ENCODE measurements at places on chromosomes 3 and 15.

DNA sequence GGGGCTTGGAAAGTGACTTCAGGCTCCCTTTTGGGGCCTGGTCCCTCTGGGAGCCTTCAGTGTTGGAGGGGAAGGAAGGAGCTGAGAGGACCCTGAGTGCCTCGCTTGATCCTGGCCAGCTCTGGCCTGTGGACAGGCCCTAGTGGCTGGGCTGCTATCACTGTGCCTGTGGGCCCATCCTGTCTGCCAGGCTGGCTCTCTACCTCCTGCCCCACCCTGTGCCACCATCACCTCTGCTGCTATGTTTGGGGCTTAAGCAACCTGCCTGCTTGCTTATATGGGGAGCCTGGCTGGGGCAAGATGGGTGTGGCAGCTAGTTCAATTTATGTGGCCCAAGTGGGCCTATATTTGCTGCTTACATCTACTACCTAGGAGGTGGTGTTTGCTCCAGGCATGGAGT, 7.1 kb downstream of the TEX264 start:
- no peak for DNase-seq

GRCh38 chr3:127064391-127065137, 81.6 kb downstream of the PLXNA1 start:
- DNase-seq, result no peak

DNA sequence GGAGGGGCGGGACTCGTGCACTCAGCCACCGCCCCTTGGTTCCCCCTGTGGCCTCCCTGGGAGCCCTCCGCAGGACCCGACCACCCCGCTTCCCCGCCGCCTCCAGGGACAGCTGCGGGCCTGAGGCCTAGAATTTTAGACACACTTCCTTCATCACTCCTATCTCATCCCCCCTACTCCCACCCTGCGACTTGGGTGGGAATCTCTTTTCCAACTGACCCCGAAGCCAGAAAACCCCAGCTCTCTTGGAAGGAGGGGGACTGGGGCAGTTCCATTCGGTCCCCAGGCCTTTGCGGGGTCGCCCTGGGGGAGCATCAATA, 289 bp upstream of the TFDP2 start:
- no peak for DNase-seq

DNA sequence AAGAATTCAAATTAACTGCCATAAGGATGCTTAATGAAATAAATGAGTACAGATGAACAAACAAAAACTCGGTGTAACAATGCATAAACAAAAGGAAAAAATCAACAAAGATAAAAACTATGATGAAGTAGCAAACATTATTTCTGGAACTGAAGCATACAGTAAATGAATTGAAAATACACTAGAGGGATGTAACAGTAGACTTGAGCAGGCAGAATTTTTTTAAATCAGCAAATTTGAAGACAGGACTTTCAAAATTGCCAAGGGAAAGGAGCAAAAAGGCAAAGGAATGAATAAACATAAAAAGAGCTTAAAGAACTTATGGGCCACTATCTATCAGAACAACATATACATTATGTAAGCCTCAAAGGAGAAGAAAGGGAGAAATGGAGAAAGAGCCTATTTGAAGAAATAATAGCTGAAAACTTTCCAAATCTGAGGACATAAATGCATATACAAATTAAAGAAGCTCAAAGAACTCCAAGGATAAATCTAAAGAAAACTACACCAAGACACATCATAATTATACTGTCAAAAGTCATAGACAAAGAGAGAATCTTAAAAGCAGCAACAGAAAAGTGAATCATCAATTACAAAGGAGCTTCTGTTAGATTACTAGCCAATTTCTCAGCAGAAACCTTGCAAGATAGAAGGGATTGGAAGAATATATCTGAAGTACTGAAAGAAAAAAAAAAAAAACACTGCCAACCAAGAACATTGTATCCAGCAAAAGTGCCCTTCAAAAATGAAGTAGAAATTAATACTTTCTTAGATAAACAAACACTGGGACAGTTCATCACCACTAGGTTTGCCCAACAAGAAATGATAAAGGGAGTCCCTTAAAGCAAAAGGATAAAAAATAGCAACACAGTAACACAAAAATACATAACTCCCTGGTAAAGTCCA, 15.5 kb downstream of the TOP2B start:
- DNase-seq, result no peak

DNA sequence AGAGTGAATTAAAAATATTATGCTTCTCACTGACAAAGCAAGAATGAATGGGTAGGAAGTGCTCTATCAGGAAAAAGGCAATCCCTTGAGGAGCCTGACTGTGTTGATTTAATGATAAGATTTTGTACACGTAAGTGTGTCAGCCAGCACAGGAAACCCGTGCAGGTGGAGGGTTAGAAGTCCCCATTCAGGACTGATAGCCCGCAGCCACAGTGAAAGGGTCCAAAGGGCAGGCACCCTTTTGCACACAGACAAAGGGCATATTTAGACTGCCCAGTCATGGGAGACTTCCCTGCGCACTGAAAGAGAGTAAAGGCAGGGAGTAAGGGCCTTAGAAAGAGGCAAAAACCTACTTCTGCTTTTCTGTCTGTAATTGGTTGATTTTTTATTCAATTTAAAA, 26.4 kb upstream of the SKIL start:
- DNase-seq, result no peak

DNA sequence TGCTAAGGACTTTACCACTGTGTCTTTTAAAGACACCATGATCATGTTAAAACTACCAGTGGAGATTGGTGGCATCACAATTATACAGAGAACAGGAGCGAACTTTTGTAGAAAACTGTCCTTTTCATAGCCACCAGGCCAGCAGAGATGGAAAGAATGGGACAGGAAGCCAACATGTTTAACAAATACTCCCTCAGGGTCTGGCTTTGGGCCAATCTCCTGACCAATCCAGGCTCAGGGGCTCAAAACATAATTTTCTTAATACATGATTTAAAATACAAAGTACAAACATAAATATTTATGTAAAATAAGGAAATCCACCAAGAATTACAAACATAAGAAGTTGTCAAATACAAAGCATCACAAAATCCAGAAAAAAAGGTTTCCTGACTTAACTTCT, 266.0 kb downstream of the VPS13C start:
- no peak for DNase-seq

DNA sequence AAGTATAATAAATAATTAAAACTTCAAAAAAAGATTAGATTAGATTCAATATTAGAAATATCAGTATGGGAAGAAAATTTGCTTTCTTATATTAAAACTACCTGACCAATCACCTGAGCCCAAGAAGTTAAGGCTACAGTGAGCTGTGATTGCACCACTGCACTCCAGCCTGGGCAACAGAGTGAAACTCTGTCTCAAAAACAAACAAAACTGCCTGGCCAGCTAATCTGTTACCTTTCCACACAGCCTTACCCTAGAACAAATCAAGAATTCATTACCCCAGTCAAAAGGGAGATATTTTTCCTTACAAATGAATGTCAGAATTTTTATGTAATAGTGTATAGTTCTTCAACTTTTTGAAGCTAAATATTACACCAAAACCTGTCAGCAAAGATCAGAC, 117.0 kb upstream of the MANF start:
- DNase-seq, result no peak

GRCh38 chr3:76107935-76108570, 322.7 kb upstream of the ZNF717 start:
- DNase-seq, result no peak

GRCh38 chr15:70580958-70581357, 182.4 kb downstream of the UACA start:
- DNase-seq, result no peak

DNA sequence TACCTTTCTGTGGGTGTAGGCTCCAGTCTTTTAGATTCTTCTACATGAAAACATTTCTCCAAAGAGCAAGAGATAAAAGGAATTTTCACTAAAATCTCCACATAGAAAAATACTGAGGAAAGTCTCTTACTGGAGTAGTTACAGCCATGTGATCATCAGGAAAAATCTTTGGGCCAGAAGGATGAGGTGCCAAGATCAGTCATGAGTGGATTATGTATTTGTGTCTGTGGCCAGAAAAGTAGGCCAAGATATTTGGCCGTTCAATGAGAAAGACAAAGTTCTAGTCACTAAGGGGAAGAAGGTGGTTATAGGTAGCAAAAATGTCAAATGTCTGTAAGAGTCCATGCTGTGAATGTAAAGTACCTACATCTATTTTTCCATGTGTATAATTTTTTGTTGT, 339.3 kb downstream of the NSUN3 start:
- DNase-seq, result no peak

GRCh38 chr3:113623324-113623723, 73.1 kb downstream of the USF3 start:
- no peak for DNase-seq

- no peak for DNase-seq
Observed at GRCh38 chr3:72234391-72234790, 449.4 kb upstream of the PROK2 start.

DNA sequence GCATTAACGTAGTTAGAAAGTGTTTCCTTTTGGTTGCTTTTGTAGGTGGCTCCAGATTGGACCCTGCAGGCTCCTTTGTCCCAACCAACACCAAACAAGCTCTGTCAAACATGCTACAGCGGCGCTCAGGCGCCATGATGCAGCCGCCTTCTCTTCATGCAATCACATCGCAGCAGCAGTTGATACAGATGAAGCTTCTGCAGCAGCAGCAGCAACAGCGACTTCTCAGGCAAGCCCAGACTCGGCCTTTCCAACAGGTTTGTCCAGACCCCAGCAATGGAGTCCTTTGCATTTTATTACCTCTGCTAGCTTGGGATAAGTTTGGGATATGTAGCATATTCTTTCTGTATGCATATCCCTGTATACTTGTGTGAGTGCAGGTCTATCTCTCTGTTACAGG, 10.1 kb upstream of the P2RY12 start:
- DNase-seq, result no peak

DNA sequence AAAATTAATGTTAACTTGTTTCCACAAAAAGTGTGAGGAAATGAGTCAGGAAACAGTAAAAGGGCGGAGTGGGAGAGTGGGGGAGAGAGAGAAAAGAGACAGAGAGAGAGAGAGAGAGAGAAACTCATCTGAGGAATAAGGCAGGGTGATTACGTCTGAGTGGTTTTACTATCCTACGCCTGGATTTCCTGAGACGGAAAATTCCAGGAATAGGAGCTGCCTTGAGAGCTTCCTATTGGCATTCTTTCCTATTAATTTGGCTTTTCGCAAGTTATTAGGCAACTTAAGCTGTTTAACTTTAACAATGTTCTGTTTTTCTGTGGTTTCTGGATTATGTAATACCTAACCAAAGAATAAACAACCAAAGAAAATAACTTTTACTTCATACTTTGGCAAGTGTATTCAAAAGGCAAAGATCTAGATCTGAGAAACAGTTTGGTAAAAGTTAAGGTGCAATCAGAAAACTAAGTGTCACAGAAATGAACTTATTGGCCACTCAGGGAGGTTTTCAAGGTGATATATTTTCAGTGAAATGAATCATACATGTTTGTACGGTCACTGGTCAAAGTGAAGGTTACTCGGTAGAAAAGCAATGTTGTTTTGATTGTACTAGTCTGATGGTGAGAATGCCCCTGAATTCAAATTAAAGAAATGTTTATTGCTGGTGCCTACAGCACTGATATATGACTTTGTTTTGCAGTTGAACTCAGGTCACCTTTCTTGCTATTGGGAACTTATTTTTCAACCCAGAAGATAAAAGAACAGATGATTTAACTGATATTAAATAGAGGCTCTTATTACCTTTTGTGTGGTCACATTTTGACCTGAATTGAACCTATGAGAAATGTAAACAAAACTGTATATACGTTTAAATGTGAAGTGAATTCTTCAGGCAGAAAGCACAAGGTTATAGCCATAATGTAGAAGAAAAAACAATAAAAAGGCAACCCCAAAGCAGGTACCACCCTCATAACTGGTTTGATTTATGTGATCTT, 39.9 kb upstream of the TNFSF10 start:
- DNase-seq, result peak; percentile 58

- DNase-seq, result no peak
Observed at GRCh38 chr15:99963976-99964375, 230.7 kb upstream of the LYSMD4 start.

GRCh38 chr3:49727154-49727923, 3.6 kb upstream of the GMPPB start:
- no peak for DNase-seq

DNA sequence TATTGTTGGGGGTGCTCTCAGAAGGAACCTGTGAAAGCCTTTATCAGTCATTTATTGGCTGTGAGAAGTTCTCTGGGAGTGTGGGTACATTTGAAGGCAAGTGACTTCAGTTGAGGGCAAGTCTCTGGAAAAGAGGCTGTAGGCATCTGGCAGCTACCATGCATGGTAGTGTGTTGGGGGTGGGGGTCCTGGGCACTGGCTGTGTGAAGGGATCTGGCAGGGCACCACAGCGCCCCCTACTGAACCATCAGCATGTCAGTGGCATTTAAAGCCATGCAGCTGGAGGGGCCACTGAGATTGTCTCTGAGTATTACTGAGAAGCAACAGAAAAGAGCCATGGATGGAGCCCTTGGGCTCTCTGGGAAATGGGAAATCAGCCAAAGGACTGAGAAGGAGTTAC, 30.6 kb downstream of the CRTAP start:
- DNase-seq, result peak; percentile 33

DNA sequence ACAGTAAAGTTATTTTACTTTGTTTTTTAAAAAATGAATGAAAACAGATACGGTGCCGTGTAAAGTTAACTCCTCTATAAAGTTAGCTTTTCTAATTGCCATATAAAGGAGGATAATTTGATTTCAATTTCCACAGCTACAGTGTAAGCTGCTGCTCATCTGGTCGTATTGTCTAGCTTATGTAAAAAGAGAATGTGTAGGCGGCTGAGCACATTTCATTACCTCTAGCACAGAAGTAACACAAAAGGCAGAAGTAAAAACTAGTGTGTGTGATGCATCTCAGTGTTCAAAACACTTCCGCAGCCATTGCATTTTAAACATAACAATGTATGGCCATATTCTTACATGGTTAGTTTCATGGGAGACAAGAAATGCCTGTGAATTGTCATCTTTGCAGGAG, 105.0 kb upstream of the P2RY1 start:
- DNase-seq, result no peak

GRCh38 chr3:64414043-64414442, 188.8 kb upstream of the PRICKLE2 start:
- DNase-seq, result no peak

- no peak for DNase-seq
Observed at GRCh38 chr3:149489060-149489690, 14.7 kb downstream of the TM4SF4 start.

- DNase-seq, result no peak
Observed at GRCh38 chr15:93188236-93188635, 99.2 kb upstream of the RGMA start.

- DNase-seq, result peak; percentile 39
Observed at GRCh38 chr3:53753518-53754183, 92.6 kb downstream of the CHDH start.

- peak; percentile 49 for DNase-seq
Observed at GRCh38 chr3:160564949-160565441, 376 bp downstream of the KPNA4 start.

- no peak for DNase-seq
Observed at GRCh38 chr15:48984811-48985352, 21.2 kb upstream of the SHC4 start.

- DNase-seq, result no peak
Observed at GRCh38 chr3:195770081-195770840, 41.5 kb downstream of the MUC4 start.

- no peak for DNase-seq
Observed at GRCh38 chr3:57292159-57292896, at the start of gene ASB14. ASB14 (minus strand) TSS chr3:57292685; CDS start chr3:57292033, 652 bp downstream.
